ENCODE measurements at places on chromosomes 13 and 19.
A peak's percentile ranks its signal among the peaks of the same experiment; 100 is the strongest.

DNA sequence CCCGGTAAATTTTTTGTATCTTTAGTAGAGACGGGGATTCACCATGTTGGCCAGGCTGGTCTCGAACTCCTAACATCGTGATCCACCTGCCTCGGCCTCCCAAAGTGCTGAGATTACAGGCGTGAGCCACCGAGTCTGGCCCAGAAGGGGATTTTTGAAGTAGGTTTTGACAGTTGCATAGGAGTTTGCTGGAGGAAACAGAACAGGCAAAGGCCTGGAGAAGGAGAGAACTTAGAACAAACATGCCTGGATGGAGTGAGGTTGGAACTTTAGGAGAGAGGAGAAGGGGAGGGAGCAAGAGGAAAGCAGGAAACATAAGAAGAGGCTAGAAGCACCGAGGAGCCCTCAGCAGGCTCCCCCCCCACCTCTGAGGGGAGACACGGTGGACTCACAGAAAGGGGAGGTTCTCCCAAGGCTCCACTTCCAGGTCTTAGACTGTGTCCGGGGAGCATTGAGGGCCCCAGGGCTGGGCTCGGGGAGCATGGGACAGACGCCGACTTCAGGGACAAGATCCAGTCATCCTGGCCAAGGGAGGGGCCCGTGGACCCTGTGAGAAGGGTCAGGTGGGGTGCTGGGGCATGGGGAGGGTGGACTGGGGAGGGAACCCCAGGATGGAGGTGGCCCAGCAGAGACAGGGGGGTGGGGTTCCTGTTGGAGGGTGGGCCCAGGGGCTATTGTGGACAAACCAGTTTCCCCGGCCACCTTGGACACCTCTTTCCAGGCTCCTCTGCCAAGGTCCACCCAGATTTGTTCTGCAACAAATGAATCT, 1.8 kb upstream of the FBN3 start:
- no peak for DNase-seq

DNA sequence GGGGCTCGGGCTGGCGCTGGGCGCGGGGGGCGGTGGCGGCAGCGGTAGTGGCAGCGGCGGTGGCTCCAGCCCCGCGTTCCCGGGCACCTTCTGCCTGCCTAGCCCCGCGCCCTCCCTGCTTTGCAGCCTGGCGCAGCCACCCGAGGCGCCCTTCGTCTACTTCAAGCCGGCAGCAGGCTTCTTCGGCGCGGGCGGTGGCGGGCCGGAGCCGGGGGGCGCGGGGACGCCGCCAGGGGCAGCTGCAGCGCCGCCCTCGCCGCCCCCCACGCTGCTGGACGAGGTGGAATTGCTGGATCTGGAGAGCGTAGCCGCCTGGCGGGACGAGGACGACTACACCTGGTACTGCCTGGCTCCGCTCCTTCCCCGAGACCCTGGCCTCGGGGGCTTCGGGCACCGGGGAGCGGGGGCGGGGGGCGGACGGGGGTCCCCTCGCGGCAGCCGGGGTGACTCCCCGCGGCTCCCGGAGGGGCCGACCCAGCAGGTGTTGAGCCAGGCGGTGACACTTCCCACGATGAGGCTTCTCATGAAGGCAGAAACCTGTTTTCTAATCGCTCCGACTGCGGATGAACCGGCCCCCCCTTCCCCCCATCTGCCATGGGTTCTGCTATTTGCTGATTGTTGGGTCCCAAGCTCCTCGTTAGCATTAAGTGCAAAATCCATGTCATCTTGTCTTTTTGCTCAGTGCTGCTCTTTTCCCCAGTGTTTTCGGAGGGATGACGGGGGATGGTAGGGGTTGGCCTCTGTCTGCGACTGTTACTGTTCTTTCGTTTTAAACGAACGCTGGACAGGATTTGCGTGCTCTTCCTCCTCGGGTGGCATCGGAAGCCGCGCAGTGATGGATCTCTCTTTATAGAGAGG, 943 bp downstream of the SLAIN1 start:
- peak; percentile 58 for DNase-seq

- DNase-seq, result no peak
These were observed 8.9 kb downstream of the ZNF101 start for GRCh38 chr19:19677579-19677978.

DNA sequence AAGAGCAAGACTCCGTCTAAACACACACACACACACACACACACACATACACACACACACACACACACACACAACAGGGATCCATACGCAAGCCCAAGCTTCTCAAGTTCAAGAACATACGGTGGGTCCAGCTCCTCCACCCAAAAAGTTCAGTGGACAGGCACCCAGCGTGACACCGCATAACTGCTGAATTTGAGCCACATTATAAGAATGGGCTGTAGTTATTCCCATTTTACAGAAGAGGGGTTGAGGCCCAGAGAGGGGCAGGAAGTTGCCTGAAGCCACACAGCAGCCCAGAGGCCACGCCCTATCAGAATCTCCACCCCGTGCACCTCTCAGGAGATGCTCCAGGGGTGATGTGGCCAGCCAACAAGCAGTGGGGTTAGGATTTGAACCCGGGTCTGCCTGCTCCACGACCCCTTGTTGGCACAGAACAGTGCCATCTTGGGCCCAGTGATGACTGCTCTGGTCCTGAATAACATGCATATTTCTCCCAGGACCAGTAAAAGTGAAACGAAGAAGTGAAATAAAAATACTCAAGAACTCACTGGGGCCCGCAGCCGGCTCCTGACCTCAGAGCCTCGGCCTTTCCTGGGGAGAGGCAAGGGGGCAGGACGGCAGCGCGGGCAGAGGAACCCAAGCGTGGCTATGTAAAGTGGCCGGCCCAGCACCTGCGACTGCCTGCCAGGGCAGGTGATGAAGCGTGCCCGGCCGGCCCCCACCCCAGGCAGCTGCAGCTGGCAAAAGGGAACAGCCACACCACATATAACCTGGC, 61.9 kb downstream of the AP1M1 start:
- no peak for DNase-seq

DNA sequence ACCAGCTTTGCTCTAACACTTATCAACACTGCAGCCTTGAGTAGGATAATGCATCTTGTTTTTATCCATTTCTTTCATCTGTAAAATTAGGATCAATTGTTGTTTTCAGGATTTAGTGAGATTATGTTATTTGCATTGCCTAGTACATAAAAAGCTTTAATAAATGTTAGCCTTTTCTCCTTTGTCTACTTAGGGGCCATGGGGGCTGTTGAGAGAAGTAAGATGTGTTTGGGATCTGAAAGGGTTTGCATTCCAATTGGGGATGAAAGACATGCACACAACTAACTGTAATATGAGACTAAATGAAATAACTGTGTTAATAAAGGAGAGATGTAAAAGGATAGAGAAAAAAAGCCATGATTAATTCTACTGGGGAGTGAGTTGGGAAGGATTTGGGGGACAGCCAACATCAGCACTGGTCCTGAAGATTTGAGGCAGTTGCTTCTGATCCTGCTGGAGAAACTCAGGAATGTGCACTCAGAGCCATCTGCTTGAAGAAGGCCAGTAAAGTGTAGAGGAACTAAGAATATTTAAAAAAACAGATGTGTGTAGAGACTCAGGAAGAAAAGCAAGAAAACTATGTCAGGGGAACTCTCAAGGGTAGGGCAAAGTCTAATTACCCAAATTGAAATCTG, 236.3 kb downstream of the OLFM4 start:
- DNase-seq, result no peak
